Skeletal muscle cell (primary cell): ENCODE measurements at places on chromosomes 12 and 14.

- no peak for DNase-seq
These were observed 612.0 kb downstream of the VRK1 start for GRCh38 chr14:97408937-97409815.

DNA sequence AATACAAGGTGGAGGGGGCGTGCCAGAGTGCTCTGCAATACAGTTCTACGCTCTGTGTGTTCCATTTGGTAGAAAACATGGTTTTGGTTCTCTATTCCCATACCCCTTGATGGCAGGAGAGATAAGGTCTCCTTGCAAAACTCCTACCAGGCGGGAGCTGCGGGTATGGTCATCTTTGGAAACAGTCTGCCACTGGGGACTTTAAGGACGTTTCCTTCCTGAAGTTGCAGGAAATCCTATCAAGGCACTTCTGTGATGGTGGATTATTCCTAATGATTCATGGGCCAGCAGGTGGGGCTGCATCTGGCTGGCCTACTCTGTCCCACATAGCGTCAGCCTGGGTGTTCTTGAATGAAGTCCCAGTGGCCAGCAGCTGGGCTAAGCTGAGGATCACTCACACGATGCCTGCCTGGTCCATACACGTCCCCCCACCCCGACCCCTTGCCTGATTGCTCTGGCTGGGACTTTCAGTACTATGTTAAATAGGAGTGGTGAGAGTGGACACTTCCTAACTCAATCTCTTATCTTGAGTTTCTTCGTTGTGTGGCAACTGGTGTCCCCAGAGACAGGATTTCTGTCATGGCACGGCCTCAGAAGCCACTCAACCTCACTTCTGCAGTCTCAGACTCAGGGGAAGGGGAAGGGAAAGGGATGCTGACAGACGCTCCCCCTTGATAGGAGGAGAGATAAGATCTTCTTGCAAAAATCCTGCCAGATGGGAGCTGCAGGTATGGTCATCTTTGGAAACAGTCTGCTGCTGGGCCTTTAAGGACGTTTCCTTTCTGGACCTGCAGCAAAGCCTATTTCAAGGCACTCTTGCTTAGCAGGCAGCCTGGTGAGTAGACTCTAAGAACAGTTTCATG, 61.0 kb upstream of the FKBP4 start:
- DNase-seq = no peak

DNA sequence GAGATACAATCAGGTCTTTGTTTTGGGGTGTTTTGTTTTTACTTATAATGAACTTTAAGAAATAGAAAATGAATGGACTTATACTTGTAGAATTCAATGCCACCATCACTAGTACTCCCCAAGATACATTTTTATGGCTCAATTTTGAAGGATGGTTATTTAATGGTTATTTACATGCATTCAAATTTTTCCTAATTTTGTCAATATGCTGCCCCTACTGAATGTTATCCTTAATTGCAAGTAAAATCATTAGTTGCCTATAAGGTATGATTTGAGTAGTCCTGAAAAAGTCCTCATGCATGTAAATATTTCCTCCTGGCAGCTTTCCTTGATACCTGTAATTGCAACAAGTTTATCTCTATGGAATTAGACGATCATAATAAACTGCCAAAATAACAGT, 391.2 kb downstream of the BCAT1 start:
- DNase-seq = no peak

- no peak for DNase-seq
These were observed 477.5 kb upstream of the RGS6 start for GRCh38 chr14:71454513-71455332.

- no peak for DNase-seq
These were observed 541.9 kb upstream of the SEL1L start for GRCh38 chr14:82075566-82075965.

DNA sequence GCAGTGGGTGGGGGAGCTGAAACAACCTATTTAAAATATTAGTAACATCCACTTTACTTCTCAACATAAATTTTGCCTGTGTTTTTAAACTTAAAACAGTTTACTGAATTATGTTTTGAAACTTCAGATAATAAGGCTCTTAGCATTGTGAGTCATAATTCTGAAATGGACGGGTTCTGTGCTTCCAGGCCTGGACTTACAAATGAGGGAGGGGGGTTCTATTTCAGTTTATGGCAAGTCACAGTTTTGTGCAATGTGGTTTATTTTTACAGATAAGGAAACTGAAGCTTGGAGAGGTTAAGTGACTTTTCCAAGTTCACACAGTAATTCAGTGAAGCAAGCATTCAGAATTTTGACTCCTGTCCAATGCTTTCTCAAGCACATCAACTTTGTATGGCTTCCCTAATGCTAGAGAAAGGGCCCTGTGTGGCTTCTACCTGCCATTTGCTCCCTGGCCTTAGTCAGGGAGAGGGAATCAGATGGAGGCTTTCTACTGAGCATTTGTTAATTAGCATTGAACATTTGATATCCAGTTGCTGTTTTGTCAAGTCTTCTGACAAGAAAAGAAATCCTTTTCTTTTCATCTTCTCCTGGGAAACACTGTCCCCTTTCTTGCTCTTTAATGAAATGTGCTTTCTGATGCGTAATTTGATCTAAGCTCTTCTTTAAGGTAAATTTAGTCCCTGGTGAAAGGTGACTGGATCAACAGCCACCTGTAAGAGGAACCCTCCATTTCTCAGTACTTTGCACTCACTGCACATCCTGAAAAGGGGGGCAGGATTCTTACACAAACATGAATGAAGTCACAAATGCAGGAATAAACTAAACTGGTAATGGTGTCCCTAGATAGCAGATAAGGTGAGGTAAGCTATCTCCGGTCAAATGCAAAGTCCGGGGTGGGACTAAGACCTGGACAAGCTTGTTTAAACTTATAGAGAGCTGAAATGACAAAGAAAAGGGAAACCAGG, 2.5 kb upstream of the SALL2 start:
- DNase-seq = no peak

DNA sequence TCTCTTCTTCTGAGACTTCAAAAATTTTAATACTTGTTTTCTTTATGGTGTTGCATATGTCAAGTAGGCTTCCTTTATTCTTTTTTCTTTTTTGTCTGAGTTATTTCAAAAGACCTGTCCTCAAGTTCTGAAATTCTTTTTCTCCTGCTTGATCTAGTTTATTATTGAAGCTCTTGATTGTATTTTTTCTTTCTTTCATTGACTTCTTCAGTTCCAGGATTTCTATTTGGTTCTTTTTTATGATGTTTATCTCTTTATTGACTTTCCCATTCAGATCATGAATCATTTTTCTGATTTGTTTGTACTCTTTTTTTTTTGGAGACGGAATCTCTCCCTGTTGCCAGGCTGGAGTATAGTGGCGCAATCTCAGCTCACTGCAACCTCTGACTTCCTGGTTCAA, 34.1 kb downstream of the IFT43 start:
- no peak for DNase-seq

DNA sequence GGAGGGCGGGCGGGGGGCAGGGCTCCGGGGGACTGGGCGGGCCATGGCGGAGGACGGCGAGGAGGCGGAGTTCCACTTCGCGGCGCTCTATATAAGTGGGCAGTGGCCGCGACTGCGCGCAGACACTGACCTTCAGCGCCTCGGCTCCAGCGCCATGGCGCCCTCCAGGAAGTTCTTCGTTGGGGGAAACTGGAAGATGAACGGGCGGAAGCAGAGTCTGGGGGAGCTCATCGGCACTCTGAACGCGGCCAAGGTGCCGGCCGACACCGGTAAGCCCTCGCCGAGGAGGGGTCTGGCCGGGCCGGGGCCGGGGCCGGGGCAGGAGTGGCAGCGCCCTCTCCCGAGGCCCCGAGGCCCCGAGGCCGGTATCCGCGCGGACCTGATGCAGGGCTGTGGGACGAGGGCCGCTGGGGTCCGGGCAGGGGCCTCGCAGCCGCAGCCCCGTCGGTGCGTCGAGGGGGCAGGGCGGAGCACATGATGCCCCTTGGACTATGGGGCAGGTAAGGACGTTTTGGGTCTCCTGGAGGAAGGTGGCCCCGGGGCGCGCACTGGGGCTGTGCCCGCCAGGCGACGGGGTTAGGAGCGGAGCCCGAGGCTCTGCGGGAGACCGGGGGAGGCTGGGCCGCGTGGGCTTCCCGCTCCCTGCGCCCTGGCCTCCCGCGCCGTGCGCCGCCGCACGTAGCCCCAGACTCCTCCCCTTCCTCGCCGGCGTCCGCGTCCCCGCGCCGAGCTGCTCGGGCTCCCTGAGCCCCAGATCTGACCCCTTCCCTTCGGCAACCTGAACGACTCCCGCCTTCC, at the start of gene TPI1:
Gene TPI1 (plus strand): TSS at position 119 of the 798 bp plus-strand sequence. CDS start 36 bp downstream, at position 155.
- no peak for DNase-seq
